ENCODE measurements at places on chromosomes 7 and 10. TPM values are rescaled to one million over a fixed set of nuclear protein-coding genes. Genes with fewer than 3 reads are reported as not detected.

GRCh38 chr7:151978616-151979015, 22.4 kb downstream of the GALNTL5 start:
- DNase-seq = no peak

The JAZF1 gene
- total RNA-seq = 3.6 TPM

- no peak for DNase-seq
Measured at GRCh38 chr7:116161728-116162127, 48.6 kb upstream of the TES start.

GRCh38 chr10:16947069-16947468, 129.8 kb upstream of the RSU1 start:
- DNase-seq = no peak

DNA sequence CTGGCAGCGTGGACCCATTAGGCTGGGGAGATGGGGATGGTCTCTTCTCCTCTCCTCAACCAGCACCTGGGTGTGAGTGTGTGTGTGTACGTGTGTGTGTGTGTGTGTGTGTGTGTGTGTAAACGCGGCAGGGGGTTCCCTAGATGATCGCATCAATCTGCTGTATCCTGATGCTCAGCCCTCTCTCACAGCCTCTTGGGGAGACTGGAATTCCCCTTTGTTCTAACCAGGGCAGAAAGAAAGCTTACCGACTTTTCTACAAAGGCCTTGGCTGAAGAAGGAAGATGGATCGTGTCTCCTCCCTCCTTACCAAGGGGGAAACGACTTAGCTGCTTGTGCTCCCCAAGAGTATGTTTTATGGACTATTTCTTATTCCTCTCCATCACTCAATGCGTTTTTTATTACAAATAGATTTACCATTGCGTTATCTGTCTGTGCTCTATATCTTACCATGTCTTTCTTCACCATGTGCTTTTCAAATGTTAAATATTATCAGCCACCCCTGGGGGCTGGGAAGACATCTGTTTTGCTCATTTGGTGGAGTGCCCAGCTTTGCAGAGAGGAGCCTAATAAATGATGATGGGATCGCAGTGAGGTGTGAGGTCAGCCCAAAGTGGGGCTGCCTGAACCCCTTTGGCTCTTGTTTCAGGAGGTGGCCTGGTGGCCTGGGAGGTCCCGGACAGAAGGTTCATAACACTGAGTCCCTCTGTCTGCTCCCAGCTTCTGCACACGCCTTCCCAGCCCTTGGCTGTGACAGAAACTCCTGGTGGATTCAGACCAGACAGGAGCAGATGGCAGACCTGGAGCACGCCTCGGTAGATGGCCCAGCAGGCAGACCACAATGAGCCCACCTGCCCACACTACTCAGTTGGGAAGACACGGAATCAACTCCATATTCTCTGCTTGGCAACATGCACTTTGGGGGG, 262.0 kb downstream of the PRPF18 start:
- no peak for DNase-seq

GRCh38 chr7:70092314-70093204, 494.3 kb downstream of the AUTS2 start:
- no peak for DNase-seq

GRCh38 chr10:21048068-21048467, 151.0 kb upstream of the NEBL start:
- no peak for DNase-seq

DNA sequence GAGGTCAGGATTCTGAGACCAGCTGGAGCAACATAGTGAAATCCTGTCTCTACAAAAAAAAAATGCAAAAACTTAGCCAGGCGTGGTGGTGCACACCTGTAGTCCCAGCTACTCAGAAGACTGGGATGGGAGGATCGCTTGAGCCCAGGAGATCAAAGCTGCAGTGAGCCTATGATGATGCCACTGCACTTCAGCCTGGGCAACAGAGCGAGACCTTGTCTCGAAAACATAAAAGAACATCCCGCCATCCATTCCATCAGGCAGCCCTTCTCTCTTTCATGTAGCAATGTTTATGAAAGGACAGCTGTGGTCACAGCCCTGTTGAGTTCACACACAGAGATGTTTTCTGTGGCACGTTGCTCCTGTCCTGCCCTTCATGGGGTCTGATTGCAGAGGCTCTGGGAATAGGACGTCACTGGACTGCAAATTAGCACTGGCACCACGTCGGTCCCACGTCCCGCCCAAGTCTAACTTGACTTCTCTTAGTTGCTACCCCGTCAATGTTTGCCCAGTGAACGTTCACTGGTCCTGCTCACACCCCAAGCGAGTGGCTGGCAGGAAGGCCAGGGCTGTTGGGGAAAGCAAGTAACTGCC, 64.5 kb upstream of the MYL10 start:
- no peak for DNase-seq

- no peak for DNase-seq
Measured at GRCh38 chr10:52542906-52543305, 228.8 kb downstream of the DKK1 start.

DNA sequence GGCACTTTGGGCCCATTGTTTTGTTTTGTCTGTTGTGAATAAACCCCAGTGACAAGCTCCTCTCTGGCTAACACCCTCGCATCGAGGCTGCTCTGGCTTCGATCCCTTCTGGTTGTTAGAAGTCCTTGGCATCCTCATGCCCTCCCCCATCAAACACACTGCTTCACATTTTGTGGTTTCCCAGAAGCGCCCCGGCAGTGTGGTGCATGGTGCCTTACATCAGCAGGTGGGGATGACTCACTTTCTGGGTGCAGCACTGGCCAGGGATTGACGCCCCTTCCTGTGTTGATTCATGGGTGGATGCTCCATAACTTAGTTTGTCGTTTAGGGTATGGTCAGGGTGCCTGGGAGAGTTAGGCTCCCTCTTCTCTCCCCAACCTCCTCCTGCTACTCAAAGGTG, 51.4 kb downstream of the PLPP4 start:
- DNase-seq = no peak

The CH25H gene
- total RNA-seq = not detected

DNA sequence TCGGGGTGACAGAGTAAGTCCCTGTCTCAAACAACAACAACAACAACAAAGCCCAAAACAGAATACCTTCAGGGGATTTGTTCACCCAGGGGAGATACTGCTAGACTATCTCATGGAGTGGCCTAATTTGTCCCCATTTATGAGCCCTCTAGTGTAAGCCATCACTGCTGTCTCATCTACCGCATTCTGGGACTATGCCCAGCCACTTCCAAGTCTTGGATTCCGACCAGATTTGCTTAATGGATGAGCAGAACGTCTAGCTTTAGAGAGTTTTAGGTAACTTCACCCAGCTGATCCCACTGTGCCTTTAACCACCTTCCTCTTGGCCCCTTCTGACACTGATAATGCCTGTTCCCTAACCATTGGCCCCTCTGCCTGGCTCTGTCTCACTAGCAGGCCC, 47.1 kb downstream of the PAPSS2 start:
- DNase-seq = no peak

- DNase-seq = no peak
Measured at GRCh38 chr10:26138613-26139012, 78.0 kb upstream of the GAD2 start.

DNA sequence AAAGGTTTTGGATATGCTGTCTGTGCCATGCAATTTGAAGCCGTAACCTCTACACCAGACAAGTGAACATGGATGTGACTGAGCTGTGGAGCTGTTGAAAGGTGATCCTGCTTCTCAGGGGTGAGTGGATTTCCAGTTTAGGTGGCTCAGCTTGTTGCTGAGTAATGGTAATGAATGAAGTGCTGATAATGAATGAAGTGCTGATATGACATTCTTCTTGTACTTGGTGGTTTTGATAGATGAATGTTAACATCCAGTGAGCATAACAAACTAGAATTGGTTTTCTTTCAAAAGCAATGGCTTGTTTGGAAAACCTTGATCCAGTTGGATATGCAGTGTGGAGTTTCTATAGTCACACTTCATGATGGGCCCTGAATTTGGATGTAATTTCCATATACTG, 89.7 kb upstream of the FZD8 start:
- DNase-seq = no peak

- no peak for DNase-seq
Measured at GRCh38 chr7:121479466-121479865, 83.4 kb upstream of the FAM3C start.

DNA sequence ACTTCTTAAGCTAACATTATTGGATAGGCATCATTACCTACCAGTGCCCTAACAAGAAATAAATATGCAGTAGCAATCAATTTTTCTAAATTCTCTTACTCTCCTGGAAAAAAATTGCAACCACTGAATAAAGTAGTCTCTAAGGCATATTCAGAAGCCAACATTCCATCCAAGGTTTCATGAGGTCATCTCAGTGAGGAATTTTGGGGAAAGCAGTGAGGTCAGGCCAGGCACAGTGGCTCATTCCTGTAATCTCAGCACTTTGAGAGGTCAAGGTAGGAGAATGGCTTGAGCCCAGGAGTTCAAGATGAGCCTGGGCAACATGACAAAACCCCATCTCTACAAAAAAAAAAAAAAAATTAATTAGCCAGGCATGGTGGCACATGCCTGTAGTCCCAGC, 75.9 kb upstream of the GHITM start:
- no peak for DNase-seq

DNA sequence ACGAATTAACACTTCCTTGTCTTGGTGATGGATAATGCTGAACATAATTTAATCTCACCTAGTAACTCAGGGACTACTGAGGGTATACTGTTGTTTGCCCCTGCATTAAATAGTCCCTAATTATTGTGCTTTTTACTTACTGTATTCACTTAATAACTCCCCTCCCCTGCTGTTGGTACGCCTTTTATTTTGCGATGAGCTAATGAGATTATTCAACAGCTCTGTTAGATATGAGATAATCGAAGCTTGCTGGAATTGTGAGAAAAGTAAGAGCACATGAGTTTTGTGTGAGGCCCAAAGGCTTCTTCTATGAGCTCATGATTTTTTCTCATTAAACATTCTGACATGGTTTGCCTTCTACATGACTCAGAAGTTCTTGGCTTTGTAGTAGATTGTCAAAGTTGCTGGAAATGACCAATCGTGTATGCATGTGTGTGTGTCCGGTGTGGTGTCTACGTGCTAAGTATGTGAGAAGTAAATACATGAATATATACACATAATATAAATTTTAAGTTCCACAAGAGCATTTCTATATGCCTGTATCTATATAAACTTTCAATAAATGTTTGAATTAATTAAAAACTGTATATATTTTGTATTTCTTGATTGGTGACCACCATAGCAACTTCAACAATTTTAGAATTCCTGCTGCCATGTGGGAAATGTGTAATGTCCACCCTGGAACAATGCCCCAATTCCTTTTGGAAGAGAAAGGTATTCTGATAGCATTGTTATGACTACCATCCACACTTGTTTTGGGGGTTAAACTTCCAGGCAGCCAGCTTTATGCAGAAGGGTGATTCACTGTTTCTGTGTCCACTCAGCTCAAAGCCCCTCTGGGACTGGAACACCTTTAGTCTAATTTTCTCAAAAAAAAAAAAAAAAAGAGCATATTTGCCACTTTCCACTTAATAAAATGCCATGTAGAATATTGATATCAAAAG, 106.2 kb downstream of the SAMD9 start:
- DNase-seq = no peak

DNA sequence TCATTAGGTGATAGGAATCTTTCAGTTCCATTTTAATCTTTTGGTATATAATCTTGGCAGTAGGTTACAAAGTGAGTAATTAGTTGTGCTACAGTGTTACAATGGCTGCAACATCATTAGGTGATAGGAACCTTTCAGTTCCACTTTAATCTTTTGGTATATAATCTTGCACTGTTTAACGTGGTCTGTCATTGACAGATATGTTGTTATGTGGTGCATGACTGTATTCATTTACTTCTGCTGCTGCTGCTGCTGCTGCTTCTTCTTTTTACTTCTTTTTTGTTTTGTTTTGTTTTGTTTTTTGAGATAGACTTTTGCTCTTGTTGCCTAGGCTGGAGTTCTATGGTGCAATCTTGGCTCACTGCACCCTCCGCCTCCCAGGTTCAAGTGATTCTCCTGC, 28.6 kb downstream of the ST7 start:
- DNase-seq = no peak

- DNase-seq = no peak
Measured at GRCh38 chr7:87004956-87005355, 54.5 kb downstream of the ELAPOR2 start.

- no peak for DNase-seq
Measured at GRCh38 chr10:110067960-110068770, 60.4 kb downstream of the ADD3 start.

The VSTM4 gene
- 2.3 TPM for total RNA-seq

GRCh38 chr10:9010093-9010492, 955.6 kb downstream of the GATA3 start:
- no peak for DNase-seq

The SBDS gene
- total RNA-seq = 36.7 TPM
